ENCODE measurements at places on chromosomes 7 and 10.

DNA sequence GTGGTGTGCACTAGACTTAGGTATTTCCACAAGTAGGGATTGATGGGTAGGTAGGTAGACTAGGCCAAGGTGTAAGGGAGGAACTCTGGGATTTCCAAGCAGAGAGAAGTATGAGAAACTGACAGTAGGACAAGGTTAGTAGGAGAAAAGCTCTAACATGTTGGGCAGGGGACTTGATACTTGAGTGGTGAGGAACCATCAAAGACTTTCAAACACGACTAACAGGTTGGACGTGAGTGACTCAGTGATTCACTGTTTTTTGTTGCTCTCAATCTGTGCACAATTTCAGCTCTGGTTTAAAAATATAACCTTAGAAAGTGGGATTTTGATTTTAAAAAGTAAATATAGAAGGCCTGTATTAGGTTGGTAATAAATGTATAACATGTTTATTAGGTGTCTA lies 44.4 kb downstream of the KLHDC10 start:
- no peak for DNase-seq

DNA sequence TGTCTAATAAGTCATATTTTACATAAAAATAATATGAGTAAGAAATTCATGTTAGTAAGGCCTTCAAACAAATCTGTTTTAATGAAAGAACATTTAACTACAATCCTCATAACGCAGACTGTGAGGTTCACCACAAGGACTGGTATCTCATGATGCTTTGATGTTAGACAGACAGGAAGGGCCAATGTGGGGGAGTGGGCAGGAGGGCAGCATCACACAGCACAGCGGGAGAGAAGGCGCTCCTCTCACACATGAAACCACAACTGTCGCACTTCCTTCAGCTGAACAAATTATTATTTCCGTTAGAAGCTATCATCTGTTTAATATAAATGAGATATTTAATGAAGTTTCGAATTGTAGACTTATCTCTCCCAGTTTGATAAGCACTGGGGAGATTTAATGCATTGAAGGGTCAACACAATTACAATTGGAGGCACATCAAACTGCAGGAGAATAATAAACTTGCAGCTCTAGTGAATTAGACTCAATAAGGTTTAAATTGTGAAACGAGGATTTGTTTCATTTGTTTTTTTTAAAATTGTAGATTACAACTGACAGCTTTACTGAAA lies 466.1 kb downstream of the PARD3 start:
- no peak for DNase-seq

- no peak for DNase-seq
Observed at GRCh38 chr10:6426317-6426716, 153.8 kb downstream of the PRKCQ start.

GRCh38 chr10:95408983-95409873 lies 118.4 kb upstream of the PDLIM1 start:
- DNase-seq, result no peak

- DNase-seq, result no peak
Observed at GRCh38 chr10:47077386-47077785, 166.2 kb downstream of the PTPN20 start.

DNA sequence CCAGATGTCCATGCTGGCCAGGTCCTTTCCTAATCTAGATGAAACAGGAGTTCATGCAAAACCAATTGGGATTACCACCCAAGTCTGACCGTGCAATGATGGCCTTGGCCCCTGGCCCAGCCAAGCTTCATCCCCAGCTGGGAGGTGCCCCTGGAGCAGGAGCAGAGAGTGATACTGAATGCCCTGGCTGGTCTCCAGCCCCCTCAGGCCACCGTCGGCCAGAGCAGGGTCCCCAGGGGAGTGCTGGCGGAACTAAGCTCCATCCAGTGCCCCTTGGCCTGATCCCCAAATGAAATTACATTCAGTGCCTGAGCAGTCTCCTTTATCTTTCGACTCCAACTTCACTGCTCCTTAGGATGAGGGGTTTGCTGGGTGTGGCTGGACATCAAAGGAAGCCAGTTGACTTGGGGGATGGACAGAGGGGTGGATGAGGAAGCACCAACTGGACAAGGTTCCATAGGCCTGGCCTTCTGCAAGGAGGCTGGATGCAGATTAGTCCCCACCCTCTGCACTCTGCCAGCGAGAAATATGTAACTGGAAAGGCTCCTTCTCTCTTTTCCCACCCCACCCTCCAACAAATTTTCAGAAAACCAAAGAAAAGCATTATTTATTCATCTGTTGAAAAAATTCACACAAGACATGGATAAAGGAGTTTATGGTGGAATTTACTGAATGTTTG lies 275.5 kb downstream of the PLXNA4 start:
- no peak for DNase-seq

- DNase-seq, result no peak
Observed at GRCh38 chr10:15169555-15170401, 1.3 kb upstream of the NMT2 start.

DNA sequence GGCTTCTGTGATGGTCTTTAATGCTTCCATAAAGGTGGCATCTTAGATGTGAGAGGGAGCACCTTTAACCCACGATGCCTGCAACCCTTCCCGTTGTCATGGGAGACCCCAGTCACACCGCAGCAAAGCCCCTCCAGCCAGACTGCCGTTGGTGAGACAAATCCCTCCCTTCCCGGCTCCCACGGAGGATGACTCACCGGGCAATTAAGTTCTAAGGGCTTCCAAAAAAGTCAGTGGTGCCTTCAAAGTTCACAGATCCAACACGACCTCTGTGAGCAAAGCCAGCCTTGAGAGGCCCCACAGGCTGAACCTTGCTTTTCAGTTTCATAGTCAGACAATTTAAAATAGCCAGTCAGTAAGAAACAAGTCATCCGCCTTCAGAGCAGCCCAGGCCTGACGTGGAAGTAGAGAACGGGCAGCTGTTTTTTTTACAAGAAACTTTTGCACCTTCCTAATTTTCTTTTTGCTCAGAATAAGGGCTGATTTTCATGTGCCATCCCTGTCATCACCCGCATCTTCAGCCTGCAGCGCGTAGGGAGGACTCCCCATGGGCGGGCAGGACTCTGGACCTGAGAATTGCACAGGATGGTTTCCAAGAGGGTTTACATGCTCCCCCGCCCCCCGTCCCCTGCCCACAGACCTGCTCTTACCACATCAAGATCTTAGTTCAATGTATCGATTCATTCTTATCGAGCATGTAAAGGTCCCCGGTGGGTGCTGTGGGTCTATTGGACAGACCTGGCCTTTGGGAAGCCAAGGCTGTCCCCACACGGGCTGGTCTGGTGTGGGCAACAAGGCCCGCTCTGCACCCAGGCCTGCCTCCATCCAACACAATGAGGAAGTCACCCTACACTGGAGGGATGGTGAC lies 333.9 kb downstream of the DNAJB6 start:
- no peak for DNase-seq

DNA sequence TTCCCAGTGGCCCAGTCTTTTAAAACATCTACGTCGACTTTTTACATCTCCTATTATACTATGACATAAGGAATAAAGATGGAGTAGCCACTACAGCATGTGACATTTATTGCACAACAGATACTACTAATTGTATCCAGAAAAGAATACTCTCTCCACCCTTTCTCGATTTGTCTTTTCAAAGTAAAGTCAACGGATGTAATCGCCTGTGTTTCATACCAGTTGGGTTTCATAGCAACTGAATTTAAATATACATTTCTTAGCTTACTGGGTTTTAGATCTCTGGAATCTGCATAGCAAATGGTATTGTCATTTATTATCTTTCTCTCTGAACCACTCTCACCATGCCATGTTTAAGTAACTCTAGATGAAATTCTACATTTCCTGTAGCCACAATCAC lies 86.4 kb upstream of the TRIL start:
- DNase-seq, result no peak

DNA sequence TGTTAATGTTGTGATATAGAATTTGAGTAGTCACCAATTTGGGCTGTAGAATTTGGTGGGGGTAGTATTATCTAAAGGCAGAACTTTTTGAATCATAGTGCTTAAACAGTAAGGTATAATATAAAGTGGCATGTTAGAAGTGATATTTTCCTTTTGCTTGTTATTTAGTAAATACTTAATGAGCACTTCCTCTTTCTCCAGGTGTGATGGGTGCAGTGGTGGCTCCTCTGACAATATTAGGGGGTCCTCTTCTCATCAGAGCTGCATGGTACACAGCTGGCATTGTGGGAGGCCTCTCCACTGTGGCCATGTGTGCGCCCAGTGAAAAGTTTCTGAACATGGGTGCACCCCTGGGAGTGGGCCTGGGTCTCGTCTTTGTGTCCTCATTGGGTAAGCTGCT lies 10.5 kb downstream of the GHITM start:
- DNase-seq, result no peak

DNA sequence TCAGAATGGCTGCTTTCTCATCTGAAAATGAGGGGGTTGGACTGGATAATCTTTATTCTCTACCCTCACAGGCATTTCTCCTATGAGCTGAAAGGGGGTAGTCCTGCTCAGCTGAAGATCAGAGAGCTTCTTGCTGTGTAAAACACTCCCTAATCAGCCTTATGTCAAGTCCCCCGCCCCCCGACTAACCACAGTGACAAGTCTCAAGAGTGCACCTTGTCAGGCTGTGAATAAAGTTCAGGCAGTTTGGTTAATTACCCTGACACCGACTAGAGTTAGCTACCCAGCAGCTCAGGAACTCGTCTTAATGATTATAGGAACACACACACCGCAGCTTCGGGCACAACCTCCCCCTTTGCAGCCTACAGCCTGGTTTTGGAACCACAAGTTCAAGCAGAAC lies 513.7 kb downstream of the RPS24 start:
- no peak for DNase-seq

- no peak for DNase-seq
Observed at GRCh38 chr10:96380821-96381220, 22.0 kb upstream of the OPALIN start.

GRCh38 chr10:132541601-132542011 lies 4.0 kb downstream of the INPP5A start:
- DNase-seq, result peak; percentile 67

DNA sequence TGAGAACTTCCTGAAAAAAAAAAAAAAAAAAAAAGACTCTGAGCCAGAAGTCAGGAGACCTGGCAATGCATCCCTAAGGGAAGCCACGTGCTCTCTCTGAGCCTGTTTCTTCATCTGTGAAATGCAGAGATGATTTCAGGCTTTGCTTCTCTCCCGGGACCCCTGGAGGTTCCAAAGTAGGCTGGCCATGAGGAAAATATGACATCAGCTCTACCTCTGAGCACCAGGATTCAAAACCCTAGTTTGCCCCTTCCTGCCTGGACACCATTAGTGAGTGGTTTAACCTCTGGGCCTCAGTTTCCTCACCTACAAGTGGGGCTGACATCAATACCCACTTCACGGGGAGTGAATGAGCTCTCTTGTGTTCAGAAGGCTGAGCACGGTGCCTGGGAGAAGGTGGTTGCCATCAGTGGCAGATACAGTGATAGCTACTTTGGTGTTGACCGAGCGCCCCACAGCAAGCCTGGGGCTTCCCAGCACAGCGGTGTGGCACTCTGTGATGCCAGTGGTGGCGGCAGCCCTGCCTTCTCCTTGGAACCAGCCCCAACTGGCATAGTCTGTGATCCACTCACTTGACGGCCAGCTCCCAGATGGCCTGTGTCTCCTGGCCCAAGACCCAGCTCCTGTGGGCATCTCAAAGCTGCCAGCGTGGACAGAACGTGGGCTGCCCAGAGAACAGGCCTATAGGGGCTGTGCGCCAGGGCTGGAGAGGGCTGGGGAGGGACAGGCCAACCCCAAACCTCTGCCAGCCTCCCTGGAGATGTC lies 153.1 kb upstream of the UNC5B start:
- DNase-seq, result no peak

- peak; percentile 87 for DNase-seq
Observed at GRCh38 chr7:74656441-74656836, 1.1 kb upstream of the GTF2I start.

- no peak for DNase-seq
Observed at GRCh38 chr10:116209781-116210180, 63.2 kb downstream of the GFRA1 start.

GRCh38 chr10:126629925-126630624 lies 40.4 kb downstream of the C10orf90 start:
- DNase-seq, result no peak

- DNase-seq, result no peak
Observed at GRCh38 chr10:56599201-56599600, 238.1 kb upstream of the ZWINT start.

DNA sequence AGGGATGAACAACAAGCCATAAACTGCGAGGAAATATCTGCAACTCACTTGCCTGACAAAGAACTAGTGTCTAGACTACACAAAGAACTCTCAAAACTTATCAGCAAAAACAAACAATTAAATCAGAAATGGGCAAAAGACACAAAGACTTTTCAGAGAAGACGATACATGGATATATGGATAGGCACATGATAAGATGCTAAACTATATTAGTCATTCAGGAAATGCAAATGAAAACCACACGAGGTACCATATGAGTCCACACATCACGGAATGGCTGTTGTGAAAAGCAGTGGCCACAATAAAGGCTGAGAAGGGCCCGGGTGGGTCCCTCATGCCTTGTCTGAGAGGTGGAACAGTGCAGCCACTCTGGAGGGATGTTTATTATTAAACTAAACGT lies 267.8 kb downstream of the WDR37 start:
- DNase-seq, result no peak

GRCh38 chr10:83373671-83374070 lies 765.6 kb upstream of the GHITM start:
- DNase-seq, result no peak

DNA sequence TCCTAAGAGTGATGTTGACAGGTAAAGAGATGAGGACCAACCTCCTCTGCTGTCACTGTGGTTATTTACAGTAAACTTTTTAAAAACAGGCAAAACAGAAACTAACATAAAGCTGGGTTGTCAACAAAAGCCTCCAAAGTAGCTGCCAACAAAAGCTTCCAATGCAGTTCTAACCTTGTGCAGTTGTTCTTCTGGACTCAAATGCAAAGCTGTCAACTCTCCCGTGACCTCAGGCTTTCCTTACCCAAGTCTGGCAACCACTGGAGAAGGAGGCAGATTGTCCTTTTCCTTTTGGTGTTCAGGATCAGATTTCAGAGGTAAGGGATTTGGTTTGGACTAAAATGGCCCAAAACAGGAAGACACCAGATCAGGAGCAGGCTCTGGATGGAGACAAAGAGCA lies 63.1 kb downstream of the DLG5 start:
- DNase-seq, result no peak

- peak; percentile 88 for DNase-seq
Observed at GRCh38 chr10:45378914-45379726, 5.1 kb downstream of the ALOX5 start.

DNA sequence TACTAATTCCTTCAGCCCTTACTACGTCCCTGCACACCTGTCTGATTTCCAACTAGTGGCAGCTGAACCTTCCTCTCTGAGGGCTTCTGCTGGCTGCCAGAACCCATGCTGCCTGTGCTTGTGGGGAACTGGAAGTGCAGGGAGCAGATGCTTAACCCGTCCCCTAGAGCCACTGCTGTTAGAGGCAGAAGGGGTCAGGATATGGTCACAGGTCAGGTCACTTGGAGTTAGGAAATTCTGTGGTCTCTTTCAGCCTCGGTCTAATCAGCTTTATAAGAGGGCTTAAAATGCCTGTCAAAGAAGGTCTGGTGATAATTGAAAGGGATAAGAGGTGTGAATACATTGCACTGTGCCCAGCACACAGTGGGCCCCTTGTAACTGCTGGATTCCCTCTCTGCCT lies 82.0 kb downstream of the PLPP4 start:
- DNase-seq, result no peak

Data from spleen (tissue), 13 donors.